ENCODE measurements at places on chromosomes 13 and 19.

GRCh38 chr19:48571378-48572162 is 19.6 kb downstream of the SULT2B1 start:
- no peak for DNase-seq

- DNase-seq = no peak
These were observed 2.3 kb downstream of the DHRS12 start for GRCh38 chr13:51801631-51802099.

DNA sequence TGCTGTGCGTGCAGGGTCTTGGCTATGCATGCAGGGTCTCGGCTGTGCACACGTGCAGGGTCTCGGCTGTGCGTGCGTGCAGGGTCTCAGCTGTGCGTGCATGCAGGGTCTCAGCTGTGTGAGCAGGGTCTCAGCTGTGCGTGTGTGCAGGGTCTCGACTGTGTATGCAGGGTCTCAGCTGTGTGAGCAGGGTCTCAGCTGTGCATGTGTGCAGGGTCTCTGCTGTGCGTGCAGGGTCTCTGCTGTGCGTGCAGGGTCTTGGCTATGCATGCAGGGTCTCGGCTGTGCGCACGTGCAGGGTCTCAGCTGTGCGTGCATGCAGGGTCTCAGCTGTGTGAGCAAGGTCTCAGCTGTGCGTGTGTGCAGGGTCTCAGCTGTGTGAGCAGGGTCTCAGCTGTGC is 42.5 kb downstream of the RAB20 start:
- DNase-seq = no peak

DNA sequence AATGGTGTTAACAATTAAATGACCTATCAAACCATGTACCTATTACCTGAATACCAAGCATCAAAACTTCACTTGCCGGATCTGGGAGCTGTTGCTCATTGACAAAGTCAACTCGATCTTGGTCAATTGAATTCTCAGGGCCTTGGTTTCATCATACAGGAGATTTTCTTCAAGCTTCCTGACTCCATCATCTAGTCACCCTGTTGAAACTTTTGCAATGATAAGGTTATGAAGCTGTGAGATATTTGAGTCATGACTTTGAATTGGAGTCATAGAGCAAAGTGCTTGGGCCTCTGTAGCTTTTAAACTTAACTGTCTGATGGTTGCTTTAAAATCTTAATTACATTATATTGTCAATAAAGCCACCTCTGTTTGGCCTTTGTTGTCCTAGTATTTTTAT is 260.9 kb downstream of the COG6 start:
- no peak for DNase-seq

GRCh38 chr19:32676186-32676894 is 692 bp downstream of the RGS9BP start:
- peak; percentile 21 for DNase-seq

GRCh38 chr13:71056581-71056980 is 810.4 kb downstream of the DACH1 start:
- DNase-seq = no peak

All from stimulated activated CD4-positive, alpha-beta T cell treated with anti-CD3 and anti-CD28 coated beads, Interleukin-4, amount 100 ng/mL, for 4 hours (primary cell).